Stimulated activated naive B cell treated with anti-CD40 and anti-IgM and Interleukin-4, amounts not matched to agents 10 μg/mL and 1 μg/mL and 100 μg/mL, for 72 hours (primary cell): ENCODE measurements at places on chromosomes 11 and 22.
A peak's percentile ranks its signal among the peaks of the same experiment; 100 is the strongest.

GRCh38 chr11:114478768-114479167 lies 39.5 kb downstream of the REXO2 start:
- DNase-seq = no peak

- no peak for DNase-seq
Measured at GRCh38 chr11:15223318-15223717, 108.6 kb downstream of the INSC start.

DNA sequence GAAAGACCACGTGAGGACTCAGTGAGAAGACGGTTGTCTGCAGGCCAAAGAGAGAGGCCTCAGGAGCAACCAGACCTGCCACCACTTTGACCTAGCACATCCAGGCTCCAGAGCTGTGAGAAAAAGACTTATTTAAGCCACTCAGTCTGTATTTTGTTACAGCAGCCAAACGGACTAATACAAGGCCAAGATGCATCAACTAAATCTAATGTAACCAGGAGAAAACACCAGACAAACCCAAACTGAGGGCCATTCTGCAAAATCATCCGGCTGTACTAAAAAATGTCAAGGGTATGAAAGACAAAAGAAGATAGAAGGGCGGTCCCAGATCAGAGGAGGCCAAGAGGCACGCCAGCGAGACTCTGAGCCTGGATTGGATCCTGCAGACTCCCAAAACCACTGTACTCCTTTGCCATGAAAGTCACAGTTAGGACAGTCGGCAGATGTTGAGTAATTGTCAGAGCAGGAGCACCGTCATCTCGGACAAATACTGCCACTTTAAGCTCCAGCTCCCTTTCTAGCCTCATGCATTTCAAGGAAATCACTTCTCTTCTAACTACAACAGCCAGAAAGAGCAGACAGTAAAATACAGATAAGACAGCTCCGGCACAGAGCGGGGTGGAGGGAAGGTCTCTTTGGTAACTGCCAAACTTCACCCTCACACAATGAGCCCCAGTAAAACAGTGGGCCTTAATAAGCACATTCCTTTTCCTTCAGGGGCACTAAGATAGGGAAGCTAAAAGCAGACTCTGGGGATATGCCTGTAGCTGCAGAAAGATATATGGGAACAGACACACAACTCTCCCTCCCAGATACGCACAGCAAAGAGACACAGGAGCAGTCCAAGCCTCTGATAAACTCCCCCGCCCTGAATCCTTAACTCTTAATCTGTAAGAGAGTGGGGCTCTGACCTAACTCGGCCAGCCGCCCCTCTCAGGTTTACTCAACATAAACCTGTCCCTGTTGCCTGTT lies 3.5 kb upstream of the ZP1 start:
- DNase-seq = no peak

DNA sequence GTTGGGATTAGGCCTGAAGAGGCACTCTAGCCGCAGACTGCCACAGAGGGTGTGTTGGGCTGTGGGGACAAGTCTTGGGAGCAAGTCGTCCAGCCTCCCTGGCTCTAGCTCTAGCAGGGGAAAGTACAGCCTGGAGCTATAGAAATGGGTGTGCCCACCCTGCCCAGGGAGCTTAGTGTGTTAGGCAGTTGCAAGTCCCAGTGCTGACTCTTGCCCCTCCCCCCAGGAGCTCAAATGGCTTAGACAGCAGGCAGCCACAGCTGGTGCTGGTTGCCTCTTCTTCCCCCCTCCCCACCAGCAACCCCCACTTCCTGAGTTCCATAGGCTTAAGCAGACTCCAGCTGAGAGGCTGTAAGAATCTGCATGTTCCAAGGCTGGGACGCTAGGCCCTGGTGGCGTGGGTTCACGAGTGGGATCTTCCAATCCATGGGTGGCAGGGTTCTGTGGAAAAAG lies 61.2 kb downstream of the GUCY1A2 start:
- no peak for DNase-seq

- no peak for DNase-seq
Measured at GRCh38 chr11:6040874-6041273, 10.3 kb upstream of the OR56A1 start.

- DNase-seq = no peak
Measured at GRCh38 chr11:15775015-15775541, 581.3 kb downstream of the SOX6 start.

DNA sequence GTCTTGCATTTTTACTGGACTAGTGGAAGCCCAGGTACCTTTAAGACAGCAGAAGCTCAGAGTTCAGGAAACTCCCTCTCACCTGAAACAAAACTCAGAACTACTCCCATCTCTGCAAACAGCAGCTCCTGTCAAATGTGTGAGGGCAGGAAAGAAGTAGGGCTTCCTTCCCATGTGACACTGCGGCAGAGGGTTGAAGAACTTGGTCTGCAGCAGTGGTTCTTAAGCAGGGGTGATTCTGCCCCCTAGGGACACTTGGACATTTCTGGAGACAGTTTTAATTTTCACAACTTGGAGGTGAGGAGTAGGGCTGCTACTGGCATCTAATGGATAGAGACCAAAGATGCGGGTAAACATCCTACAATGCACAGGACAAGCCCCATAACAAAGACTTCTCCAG lies 63.4 kb downstream of the RCN1 start:
- no peak for DNase-seq

- no peak for DNase-seq
Measured at GRCh38 chr11:110035357-110035756, 57.8 kb upstream of the ZC3H12C start.

DNA sequence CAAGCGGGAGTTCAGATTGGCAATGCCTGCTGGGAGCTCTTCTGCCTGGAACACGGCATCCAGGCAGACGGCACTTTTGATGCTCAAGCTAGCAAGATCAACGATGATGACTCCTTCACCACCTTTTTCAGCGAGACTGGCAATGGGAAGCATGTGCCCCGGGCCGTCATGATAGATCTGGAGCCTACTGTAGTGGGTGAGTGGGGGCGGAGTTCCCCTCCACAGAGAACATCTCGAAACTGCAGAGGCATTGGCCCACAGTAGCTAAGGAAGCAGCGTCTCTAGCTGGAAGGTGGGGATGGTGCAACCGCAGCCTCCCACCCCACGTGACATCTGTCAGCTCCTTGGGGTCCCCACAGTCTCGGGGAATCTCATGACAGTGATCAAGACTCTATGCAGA lies 10.9 kb downstream of the TUBA8 start:
- no peak for DNase-seq

DNA sequence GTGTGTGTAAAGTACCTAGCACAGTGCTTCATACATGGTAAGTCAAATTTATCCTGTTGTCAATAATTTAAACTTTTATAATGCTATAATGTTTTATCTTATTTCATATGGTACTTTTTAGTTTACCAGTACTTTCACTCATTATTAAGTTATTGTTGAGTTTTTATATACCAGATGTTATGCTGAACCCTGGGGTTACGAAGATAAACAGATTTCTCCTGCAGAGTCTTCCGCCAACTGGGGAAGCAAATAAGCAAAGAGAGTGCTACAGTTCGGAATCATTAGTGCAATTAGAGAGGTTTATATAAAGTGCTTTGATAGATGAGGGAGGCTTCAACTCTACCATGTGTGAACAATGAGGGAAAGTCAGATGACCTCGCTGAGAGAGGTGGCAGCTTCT lies 362.3 kb downstream of the DYNC2H1 start:
- no peak for DNase-seq

GRCh38 chr11:119144825-119145486 lies 3.9 kb upstream of the ABCG4 start:
- peak; percentile 24 for DNase-seq

DNA sequence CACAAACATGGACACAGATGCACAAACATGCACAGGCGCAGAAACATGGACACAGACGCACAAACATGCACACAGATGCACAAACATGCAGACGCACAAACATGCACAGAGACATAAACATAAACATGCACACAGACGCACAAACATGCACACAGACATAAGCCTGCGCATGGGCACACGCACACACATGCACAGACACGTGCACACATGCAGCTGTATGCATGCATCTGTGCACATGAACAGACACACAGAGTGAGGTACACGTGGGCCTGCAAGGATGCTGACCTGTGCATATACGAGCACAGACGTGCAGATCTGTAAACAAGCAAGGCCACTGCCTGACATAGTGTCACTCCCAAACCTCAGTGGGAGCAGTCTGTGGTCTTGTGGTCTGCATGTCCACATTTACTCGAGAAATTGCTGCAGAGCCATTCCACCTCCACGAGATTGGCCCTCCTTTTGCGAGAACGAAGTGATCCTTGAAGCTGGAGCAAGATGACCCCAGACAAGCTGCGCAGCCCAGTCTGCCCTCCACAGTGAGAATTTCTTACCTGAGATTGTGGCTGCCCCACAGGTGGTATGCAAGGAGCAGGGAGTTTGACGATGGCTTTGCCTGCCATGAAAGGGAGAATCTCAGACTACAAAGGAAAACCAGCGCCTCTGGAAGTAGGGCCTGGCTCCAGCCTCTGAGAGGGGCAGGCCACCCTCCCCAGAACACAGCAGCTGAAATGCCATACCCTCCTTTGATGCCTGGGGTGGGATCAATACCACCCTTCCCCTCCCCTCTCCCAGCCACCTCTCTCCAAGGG lies 299.9 kb downstream of the BRD1 start:
- DNase-seq = no peak

DNA sequence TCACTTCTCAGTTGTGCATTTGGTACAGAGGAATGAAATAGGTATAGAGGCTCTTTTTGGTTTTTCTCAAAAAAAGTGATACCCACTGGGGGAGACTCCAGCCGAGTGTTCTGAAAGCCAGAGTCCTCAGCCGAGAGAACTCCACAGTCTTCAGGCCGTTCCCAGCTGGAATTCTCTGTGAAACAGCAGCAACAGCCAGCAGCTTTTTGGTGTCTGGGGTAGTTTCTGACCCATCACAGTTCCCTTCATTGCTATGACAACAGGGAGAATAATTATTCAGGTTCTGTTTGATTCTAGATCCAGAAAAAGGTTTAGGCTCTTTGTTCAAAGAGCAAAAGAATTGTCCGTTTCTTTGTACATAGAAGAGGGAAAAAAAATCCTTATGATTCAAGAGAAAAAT lies 84.6 kb downstream of the C22orf31 start:
- no peak for DNase-seq

DNA sequence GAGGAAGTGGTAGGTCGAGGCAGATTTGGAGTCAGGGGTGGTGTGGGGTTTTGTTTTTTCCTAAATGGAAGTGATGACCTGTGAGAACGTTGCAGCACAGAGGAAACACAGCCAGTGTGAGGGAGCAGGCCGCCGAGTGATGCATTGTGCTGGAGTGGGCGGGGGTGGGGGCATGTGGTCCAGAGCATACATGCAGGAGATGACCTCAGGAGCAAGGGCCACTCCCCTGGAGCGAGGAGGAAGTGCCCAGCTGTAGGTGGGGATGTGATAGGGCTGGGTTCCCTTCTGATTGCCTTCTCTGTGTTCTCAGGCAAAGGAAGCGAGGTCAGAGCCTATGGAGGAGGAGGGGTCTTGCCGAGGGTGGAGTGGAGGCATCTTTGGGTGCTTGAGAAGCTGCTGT lies 81.4 kb downstream of the PPP6R3 start:
- no peak for DNase-seq

- peak; percentile 66 for DNase-seq
Measured at GRCh38 chr11:65424205-65425104, 1.9 kb downstream of the NEAT1 start.

DNA sequence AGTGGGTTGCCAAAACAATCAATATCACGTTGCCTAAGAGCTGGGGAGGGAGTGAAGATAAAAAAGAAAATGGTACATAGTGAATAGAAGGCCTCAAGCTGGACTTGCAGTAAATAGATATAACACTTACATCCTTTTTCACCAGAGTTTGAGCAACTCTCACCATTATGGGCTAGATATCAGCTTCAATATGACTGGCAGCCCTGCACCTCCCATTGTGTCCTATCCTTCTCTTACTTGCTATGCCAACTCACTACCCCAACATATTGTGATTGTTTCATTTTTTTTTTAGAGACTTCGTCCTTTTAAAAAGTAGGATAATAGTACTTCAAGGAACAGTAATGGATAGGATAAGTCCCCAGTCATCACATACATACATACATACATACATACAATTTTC lies 7.4 kb downstream of the HBG1 start:
- DNase-seq = no peak
